ENCODE measurements at places on chromosomes 13 and 19.

DNA sequence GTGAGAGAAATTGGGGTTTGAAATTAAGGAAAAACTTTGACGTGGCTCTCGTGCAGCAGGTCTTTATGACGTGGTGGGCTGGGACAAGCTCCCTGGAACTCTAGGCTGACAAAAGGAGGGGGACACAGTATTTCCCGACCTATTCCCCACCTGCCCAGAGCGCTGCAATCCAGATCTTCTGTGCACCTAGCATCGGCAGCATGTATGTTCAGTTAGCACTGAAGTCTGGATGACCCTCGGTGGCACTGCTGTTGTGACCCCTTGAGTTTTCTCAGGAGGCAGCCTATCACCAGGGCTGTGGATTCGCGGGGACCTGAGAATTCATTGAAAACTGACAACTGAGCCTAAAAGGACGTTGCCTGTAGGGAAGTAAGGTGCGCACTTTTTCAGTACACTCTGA, 9.1 kb upstream of the ZNF536 start:
- no peak for DNase-seq

DNA sequence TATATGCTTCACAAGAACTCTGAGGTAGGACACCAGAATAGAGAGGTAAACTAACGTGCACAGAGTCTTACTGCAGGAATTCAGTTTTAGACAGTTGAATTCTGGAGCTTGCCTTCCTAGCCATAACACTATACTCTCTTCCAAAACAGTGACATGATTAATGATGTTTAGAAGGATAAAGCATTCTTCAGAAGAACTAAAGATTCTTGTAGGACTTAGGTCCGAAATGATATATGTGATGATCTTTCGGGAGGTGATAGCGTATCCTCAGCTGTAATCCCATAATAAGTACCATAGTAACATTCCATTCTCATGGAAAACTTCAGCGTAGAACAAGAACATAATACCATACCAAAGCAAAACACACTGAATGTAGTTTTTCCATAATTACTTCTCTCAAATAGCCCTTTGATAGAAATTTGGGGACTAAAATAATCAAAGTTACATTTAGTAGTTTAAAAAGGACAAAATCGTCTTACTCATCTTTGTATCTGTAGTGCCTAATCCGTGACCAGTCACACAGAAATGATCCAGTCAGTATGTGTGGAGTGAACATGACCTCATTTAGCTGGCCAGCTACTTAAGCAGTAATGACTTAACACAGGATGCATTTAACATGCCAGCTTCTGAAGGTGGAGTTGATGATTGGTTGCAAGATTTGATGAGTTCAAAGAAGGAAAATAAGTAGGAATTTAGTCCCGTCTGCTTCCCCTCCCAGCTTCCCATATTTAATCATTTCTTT, 38.4 kb downstream of the PIBF1 start:
- no peak for DNase-seq

DNA sequence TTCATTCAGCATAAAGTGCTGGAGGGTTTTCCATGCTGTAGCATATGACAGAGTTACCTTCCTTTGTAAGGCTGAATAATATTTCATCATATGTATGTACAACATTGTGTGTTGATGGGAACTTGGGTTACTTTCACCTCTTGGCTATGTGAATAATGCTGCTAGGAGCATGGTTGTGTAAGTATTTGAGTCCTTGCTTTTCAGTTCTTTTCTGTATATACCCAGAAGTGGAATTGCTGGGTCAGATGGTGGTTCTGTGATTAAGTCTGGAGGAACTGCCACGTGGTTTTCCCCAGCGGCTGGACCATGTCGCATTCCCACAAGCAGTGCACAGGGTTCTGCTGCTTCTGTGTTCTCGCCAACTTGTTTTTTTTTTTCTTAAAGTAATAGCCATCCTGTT, 101.2 kb upstream of the TEX29 start:
- DNase-seq, result no peak

DNA sequence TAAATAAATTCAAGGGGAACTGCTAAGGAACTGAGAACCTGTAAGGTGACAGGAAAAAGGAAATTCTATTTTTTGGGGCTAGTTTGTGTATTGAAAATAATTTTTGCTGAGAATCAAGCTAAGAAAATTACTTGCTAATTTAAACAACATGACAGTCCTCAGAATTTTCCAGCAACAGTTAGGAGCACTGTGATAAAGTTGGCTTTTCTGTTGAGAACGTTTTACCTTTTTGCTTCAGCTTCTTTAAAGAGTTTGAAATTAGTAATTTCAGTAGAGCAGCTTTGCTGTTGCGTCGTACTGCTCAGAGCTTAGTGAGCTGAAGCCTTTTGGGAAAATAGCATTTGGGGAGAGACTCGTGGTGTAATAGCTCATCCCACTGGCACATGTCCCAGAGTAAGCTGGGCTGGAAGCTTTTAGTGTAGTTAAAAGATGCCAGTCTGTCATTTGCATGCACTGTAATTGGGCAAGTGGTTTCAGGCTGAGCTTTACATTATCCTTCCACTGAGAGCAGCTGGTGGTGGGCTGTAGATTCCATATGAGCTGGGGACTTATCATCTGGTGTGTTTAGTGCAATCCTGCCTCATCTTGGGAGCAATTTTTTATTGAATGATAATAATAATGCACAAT, 69.8 kb downstream of the LRCH1 start:
- no peak for DNase-seq

DNA sequence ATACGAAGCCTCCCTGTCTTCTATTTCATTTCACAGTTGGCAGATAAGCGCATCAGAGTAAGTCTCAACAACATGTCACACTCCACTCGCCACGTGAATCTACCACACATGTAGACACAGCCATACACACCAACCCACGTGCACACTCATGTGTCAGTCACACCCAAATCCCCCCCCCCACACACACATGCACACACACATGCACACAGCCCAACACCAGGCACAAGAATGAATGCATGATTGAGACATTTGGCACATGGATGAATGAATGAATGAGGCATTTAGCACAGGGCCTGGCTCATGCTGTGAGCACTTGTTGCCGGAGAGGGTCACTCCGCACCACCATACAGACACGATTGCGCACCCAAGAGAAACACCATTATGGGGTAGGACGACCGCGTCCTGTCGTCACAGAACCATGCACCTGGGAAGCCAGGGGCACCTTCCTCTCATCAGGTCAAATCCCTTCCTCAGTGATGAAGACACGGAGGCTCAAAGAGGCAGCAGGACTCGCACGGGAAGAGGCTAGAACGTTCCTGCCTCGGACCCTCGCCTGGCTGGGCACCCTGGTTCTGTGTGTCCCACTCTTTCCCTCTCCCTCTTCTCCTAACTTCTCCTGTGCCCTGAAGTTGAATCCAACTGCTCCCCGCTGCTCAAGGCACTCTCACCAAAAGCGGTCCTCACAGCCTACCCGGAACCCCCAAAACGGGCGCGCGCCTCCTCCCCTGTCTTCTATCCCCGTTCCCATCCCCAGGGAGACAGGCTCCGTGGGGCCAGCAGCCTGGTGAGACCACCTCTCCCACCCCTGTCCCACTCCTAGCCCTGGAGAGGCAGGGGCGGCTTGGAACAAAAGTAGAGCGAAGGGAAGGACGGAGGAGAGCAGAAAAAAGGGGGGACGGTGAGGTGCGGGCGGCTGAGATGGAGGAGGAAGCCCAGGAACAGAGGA, 1.3 kb downstream of the MEIS3 start:
- DNase-seq, result no peak

GRCh38 chr13:59691501-59692066, 472.1 kb downstream of the DIAPH3 start:
- no peak for DNase-seq

DNA sequence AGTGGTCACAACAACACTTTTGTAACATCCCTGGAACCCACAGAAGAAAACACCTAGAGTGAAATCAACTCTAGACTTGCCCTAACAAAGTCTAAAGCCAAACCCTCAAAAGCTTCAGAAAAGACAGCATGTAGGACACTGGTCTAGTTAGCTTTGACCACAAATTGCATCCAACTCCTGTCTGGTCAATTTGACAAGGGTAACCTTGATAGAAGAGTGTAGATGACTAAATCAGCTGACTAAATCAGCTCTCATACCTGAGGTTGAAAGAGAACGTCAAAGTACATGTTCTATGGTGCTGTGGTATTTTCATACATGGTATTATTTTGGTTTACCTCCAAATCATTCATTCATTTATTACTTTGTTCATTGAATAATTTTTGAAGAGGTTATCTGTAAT, 272.8 kb downstream of the KLF5 start:
- no peak for DNase-seq

- no peak for DNase-seq
These were observed 320.3 kb downstream of the ATP8A2 start for GRCh38 chr13:25692099-25692498.

DNA sequence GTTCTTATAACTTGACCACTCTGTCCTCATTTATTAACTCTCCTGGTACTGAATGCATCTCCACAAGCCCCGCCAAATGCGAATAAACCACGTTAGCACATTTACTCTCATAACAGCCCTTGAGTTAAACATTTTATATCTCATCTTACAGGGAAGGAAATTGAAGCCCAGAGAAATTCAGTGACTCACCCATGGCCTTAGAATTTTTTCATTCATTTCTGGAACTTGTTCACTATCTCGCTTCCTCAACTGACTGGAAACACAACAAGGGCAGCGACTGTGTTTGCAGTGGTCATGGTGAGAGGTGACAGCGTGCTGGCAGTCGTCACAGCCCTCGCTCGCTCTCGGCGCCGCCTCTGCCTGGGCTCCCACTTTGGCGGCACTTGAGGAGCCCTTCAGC, 39.5 kb downstream of the SERP2 start:
- DNase-seq, result no peak

- DNase-seq, result no peak
These were observed 2714.5 kb upstream of the PCDH20 start for GRCh38 chr13:64130171-64130570.

GRCh38 chr13:110410936-110411687, 104.0 kb downstream of the COL4A2 start:
- no peak for DNase-seq

- no peak for DNase-seq
These were observed 443.9 kb downstream of the FGF9 start for GRCh38 chr13:22114630-22115311.

- DNase-seq, result no peak
These were observed 48.8 kb downstream of the TSHZ3 start for GRCh38 chr19:31300422-31300821.

GRCh38 chr19:6596621-6597020, 5.7 kb upstream of the CD70 start:
- no peak for DNase-seq

DNA sequence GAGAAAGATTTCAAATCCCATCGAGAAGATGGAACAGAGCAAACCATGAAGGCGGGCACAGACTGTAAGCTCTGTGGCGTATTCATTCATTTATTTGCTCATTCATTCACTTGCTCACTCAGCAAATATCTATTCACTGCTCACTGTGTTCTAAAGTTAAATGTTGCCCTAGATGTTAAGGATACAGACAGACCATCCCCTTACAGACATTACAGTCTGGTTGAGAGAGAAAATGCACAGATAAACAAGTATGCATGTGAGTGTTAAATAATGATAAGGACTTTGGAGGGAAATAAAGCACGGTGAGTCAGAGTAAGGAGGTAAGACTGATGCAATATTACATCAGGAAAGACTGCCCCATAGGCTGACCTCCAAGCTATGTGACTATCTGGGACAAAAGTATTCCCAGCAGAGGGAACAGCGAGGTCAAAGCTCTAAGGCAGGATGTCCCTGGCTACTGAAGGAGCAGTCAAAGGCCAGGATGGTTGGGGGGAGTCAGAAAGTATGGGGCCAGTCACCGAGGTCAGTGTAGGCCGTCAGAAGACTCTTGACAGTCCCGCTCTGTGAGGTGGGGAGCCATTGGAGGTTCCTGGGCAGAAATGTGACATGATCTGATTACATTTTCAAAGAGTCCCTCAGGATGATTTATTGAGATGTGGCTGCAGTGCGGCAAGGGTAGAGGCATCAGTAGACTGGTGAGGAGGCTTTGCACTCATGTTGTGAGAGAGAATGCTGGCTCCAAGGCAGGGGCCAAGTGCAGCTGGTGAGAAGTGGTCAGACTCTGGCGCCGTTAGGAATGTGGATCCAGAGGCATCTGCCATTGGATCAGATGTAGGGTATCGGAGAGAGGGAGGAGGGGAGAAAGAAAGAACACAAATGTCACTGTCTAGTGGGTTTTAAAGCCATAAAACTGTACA, 37.9 kb downstream of the MBNL2 start:
- DNase-seq, result no peak

- DNase-seq, result no peak
These were observed 10.0 kb downstream of the NKPD1 start for GRCh38 chr19:45150751-45151281.

DNA sequence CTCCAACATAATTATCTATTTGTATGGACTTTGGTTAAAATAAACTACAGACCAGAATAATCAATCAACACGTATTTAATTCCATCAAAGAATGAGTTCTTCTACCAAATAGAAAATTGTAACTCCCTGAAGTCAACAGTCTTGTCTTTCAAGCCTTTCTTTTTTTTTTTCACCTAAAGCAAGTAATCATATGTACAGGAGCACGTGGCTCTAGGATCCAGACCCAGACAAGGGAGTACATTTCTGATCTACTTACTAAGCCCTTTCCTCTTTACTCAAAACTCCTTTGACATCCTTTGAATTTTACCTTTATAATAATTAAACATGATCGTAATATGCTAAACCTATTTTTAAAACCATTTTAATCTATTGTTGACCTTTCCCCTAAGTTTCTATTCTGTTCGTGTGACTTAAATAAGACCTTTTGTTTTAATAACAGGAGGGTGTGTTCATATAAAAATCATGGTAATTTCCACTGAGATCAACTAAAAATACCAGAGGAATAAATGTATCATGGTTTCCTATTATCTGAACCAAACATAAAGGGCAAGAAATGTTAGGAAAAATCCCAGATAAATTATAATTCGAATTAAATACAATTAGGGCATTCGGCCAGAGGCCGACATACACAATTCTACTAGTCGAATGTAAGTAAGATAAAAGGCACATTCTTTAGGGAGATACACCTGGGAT, 1.7 kb downstream of the SLC7A1 start:
- no peak for DNase-seq

DNA sequence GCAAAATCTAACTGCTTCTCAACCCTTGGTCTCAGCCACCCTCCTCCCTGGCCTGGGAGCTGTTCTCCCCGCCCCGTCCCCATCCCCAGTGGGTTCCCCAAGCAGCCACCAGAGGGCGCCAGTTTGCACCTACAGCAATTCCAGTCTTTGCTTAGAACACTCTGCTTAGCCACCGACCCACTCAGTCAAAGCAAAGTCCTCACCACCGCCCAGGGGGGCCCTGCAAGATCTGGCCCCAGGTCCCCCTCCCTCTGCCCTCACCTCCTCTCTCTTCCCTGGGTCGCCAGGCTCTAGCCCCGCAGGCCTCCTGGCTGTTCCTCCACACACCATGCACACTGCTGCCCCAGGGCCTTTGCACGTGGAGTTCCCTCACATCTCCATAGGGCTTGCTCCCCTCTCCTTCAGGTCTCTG, 12.4 kb downstream of the TMEM143 start:
- peak; percentile 83 for DNase-seq

All from CD4-positive, alpha-beta T cell treated with Interleukin-6 for 4 hours (primary cell).